ENCODE measurements at places on chromosomes 16 and 17. TPM values are rescaled to one million over a fixed set of nuclear protein-coding genes. Genes with fewer than 3 reads are reported as not detected.

GRCh38 chr17:73613271-73614233 is 30.7 kb downstream of the SDK2 start:
- no peak for DNase-seq

- peak; percentile 72 for DNase-seq
Measured at GRCh38 chr17:8118769-8119580, 661 bp upstream of the ALOXE3 start.

DNA sequence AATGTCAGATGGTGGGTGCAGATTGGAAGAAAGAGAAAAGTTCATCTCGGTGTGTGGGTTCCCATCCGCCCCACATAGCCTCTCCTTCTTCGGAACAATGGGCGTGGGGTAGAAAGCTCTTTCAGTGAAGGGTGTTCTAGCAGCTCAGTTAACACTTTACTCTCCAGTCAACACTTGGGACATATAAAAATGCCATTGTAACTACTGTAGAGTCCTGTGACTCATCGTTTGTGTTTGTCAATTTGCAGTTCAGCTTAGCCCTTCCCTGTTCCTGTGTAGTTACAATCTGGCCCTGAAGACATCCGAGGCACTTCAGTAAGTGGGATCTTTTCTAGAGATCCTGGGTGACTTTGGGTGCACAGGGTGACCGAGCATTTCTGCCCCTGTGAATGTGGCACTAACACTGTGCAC is 11.5 kb upstream of the CLEC18C start:
- DNase-seq = no peak

DNA sequence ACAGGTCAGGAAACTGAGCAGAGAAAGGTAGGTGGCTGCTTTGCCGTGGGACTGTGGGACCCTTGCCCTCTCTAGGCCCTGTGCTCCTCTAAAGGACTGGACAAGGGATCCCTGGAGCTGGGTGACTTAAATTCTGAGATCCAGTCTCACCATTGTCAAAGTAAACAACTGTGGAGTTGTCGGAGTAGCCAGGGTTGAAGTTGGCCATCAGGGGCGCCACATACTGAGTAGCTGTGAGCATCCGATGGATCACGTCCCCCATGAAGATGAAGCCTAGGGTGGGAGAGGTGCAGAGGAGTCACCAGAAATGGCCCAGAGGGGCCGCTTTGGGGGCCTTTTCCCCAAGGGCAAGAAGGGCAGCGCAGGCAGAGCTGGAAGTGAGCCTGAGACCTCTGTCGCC is 43.5 kb downstream of the PLXDC1 start:
- DNase-seq = no peak

- DNase-seq = peak; percentile 54
Measured at GRCh38 chr17:39640591-39641031, 3.7 kb downstream of the STARD3 start.

GRCh38 chr16:80233097-80233835 is 307.5 kb upstream of the DYNLRB2 start:
- DNase-seq = no peak

DNA sequence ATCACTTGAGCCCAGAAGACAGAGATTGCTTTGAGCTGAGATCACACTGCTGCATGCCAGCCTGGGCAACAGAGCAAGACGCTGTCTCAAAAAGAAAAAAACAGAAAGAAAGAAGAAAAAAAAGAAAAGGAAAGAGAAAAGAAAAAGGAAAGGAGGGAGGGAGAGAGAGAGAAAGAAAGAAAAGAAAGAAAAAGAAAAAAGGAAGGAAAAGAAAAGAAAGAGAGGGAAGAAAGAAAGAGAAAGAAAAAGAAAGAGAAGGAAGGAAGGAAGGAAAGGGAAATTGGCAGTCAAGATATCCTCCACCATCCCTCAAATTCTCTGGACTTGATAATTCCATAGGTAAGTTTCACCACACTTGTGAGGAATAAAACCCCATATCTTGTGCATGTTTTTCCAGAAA is 71.4 kb upstream of the WSB1 start:
- DNase-seq = no peak

- no peak for DNase-seq
Measured at GRCh38 chr16:56836410-56837230, 28.4 kb upstream of the SLC12A3 start.

DNA sequence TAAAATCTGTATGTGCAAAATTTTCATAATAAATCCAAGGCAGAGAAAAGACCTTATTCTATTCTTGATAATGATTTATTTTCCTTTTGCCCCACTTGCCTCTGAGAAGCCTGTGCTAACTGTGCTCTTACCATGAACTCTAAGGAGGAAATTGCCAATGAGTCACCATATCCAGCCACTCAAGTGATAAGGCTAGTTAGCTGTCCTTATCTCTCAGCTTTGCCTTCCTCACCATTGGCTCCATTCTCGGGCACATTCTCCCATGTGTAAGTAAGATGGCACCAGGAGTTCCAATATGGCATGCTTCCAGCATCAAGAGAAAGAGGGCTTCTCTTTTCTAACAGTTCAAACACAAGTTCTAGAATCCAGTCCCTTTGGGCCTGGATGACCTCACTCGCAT is 142.4 kb downstream of the TOX3 start:
- DNase-seq = no peak

DNA sequence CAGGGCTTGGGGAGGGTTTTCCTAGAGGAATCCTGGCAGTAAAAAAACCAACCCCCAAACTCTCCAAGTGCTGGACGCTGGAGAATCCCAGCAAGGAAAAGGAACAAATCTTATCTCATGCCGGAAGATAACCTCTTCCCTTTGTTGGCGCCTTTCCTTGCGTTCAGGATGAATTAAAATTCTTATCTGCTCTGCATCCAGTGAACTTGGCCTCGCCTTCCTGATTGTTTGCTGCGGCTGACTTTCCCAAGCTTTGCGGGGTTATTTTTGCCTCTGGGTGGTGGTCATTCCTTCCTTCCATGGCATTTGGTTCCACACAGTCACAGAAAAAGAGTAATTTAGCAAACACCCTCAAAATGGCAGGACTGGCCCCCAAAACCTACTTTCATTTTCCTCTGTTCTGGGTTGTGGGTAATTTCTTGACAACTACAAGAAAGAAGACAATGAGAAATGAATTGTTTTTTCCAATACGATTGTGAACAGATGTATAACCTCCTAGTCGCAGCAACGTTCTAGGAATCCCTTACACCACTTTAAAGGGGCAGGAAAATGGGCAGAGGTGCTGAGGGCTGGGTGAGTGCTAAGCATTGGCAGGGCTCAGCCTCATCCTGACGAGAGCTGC is 77.8 kb downstream of the MRC2 start:
- DNase-seq = no peak

GRCh38 chr17:81636505-81637288 is at the start of the genes NPLOC4 and TSPAN10:
Gene NPLOC4, minus strand, starts transcription at chr17:81637112. Its CDS starts 182 bp downstream, at chr17:81636930.
Gene TSPAN10, plus strand, starts transcription at chr17:81637196. Its CDS starts 5,217 bp downstream, at chr17:81642413.
- peak; percentile 81 for DNase-seq

DNA sequence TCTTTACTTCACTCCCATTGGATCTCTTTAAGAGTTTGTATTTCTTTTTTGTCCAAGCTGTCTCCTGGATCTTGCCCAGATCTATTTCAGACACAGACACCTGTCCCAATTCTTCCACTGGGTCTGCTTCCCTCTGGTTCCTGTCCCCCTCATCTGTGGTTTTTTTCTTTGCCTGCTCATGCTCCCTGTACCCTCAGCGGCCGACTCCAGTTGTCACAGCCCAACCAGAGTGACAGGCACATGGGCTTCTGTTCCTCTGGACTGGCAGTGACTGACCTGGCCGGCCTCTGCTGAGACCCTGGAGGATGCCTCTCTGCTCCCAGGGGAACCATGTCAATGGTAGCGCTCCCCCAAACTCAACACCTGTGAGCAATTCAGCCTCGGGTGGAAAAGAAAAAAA is 142.6 kb downstream of the WSCD1 start:
- no peak for DNase-seq

- peak; percentile 63 for DNase-seq
Measured at GRCh38 chr16:56657555-56658326, at the start of gene MT1F. Gene MT1F, plus strand, starts transcription at chr16:56657959. Its CDS starts 100 bp downstream, at chr16:56658059.

DNA sequence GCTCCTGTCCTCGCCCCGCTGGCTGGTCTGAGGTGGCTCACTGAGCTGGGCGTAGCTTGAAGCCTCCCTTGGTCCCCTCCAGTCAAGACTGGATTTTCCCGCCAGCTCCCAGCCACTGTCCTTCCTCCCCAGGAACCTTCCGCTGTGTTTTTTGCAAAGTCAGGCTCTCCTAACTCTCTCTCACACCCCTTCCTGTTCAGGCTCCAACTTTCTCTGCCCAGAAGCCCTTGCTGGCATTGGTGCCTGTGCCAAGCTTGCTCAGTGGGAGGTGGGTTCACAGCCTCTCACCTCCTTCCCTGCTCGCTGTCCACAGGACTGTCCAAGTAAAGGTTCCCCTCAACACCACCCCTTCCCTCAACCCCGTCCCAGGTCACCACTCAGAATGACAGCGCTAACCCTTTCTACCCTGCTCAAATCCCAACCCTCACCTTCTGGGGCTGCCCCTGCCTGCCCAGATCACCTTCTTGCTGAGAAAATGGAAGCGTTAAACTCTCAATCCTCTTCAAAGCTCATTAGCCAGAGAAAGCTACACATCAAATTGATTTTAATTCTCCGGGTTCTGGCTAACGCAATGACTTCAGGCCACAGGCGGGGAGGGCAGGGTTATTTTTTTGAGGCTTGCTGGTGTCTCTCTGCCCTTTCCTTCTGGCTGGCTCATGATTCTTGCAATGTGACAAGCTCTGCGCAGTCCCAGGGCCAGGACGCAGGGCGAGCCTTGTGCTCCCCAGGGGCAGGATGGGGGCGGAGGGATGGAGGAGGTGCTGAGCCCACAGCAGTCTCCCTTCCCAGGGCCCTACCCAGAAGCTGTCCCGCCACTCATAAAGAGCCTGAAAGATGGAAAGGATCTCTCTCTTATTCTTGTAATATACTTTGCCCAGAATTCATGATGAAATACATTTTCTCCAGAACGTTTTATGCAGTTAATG is 357.2 kb upstream of the TNRC6C start:
- peak; percentile 27 for DNase-seq

DNA sequence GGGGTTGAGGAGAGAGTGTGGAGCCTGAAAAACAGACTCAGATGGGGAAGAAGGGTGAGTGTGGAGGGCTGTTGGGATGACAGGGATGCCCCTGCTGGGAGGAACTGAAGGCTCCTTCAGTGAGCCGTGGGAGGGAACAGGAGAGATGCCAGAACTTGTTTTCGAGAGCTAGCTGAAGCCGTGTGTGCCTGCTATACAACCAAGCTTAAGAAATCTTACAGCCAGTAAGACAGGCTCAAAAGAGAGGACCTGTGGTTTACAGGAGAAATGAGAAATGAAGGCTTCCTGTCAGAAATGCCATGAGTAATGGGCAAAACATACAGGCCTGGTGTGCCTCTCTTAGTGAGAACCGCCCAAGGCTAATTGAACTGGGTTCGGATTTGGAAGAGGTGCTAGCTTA is 99.6 kb downstream of the SPACA3 start:
- DNase-seq = no peak

DNA sequence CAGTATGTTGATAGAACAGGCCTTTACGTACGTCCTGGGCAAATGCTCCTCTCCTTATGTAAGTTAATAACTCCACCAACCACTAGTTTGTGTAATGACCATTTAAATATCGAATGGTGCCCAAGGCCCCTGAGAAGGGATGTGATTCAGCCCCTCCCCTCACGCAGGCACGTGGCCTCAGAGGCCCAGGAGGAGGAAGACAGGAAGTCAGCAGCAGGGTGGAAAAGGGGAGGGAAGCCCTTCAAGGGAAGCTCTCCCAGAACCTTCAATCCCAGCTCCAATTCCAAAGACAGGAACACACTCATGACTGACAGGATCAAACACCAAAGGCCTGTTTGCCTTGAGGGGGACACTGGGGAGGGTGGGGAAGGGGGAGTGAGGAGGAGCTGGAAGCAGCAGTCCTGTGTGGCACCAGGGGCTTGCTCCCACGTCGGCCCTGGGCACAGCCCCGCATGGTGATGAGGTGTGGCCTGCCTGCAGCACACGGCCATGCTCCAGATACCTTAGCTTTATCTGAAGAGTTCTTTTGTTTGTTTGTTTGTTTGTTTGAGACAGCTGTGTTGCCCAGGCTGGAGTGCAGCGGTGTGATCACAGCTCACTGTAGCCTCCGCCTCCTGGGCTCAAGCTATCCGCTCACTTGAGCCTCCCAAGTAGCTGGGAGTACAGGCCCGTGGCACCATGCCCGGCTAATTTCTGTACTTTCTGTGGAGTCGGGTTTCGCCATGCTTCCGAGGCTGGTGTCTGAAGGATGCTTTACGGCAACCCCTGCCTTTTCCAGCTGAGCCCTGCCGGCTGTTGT is 105.0 kb downstream of the ZNF778 start:
- DNase-seq = no peak

DNA sequence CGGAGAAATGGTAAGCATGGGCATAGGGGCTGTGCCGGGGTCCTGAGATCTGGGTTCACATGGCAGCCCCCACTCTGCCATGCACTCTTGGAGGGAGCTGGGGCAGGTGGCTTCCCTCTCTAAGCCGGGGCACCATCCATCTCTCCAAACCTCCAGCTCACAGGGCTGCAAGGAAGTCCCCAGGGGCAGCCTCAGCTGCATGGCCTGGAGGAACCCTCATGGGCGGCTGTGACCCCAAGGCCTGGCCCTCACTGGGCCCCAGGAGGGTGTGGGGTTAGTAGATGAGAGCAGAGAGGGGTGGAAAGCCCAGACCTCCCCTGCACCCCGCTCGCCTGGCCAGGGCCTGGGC is 2.6 kb downstream of the CTRB2 start:
- no peak for DNase-seq

DNA sequence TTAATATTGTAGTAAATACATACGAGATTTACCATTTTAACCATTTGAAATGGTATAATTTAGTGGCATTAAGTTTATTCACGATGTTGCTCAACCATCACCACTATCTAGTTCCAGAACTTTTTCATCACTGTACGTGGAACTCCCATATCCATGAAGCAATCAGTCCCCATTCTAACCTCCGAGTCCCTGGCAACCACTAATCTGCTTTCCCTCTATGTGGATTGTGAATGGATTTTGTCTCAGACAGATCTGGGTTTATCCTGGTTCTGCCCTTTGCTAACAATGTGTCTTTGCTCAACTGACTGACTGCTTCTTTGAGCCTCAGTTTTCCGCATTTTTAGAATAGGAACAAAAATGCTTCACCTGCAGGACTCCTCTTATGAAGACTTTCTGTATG is 51.4 kb downstream of the TANGO6 start:
- DNase-seq = no peak

- no peak for DNase-seq
Measured at GRCh38 chr17:64460955-64461354, 12.0 kb downstream of the MILR1 start.

RNF40 gene
- total RNA-seq = 98.0 TPM

KIF2B gene
- under 0.01 TPM for total RNA-seq

ZNF319 gene
- total RNA-seq = 11.0 TPM

ITGA2B gene
- total RNA-seq = 80.8 TPM

KRTAP17-1 gene
- total RNA-seq = not detected

NPIPA7 gene
- 0.27 TPM for total RNA-seq

CMTM2 gene
- total RNA-seq = 0.54 TPM

CLDN7 gene
- 9.7 TPM for total RNA-seq

CA5A gene
- total RNA-seq = not detected

OR3A2 gene
- total RNA-seq = 12.7 TPM
